ENCODE measurements at places on chromosomes 7 and 10. TPM values are rescaled to one million over a fixed set of nuclear protein-coding genes. Genes with fewer than 3 reads are reported as not detected.

DNA sequence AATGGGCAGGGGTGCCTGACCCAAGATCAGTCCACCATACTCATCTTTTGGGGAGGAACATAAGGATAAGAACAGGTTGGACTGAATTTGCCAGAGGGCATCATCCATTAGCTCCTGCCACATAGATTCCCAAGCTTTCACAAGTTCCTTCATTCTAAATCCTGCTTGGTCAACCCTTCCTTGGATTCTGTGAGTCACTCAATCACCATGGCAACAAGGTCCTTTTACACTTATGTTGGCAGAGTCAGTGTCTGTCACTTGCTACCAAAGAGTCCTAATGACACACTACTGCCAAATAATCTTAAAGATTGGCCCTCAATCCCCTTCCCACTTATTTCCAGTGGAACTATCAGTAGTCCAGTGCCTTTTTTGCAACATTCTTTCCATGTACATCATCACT lies 5.0 kb upstream of the LGI1 start:
- DNase-seq: no peak

- no peak for DNase-seq
Measured at GRCh38 chr7:114622221-114622620, 207.6 kb downstream of the FOXP2 start.

MRC1 gene
- polyA plus RNA-seq: 39.4 TPM

GRCh38 chr10:359093-359492 lies 223.8 kb downstream of the ZMYND11 start:
- DNase-seq: no peak

PLXNA4 gene
- polyA plus RNA-seq: 0.69 TPM

Measured in lung (tissue), 17 donors.